ENCODE measurements at places on chromosomes 4 and X.

- DNase-seq, result no peak
Observed at GRCh38 chrX:118675966-118676349, 51.4 kb upstream of the IL13RA1 start.

GRCh38 chr4:5958199-5958735 is 60.0 kb downstream of the C4orf50 start:
- DNase-seq, result no peak

GRCh38 chrX:63525491-63525890 is 174.4 kb upstream of the SPIN4 start:
- DNase-seq, result no peak

DNA sequence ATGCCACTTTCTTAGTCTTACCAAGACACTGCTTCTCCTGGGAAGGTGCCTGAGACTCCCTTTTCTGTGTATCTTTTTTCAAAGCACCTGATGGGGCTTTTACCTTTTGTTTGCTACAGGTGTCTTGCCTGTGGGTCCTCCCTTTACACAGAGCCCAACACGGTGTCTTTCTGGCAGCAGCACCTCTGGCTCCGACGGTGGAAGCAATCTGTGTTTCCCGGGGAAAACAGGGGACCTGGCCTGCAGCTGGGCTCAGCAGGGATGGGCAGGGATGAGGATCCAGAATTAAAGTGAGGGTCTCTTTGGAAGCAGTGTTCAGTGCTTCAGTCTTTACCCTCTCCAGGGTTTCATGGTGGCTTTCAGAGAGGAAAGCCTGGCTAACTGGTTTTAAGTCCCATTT is 11.3 kb downstream of the POU4F2 start:
- no peak for DNase-seq

DNA sequence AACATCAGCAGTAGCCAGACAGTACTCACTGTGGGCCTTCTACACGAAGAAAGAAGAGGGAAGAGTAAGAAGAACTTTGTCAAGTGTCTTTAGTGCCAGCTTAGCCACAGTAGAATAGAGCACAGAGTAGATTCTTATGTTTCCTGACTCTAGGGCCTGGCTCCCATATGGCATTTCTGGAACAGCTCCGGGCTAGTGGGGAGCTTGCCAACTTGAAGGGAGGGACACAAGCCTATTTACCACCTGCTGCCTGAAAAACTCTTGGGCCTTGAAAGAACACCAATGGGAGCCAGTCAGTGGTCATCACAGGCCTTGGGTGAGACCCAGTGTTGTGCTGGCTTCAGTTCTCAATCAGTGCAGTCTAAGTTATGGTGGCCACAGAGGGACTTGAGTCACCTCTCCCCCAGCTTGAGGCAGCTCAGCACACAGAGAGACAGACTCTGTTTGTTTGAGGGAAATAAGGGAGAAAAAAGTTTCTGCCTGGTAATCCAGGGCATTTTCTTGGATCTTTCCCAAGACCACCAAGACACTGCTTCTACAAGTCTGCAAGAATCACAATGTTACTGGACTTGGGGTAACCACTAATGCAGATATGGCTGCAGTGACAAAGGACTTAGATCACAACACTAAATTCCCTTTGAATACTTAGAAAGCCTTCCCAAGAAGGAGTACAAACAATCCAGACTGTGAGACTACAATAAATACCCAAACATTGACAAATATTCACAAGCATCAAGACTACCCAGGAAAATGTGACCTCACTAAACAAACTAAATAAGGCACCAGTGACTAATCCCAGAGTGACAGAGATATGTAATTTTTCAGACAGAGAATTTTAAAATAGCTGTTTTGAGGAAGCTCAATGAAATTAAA is 261.0 kb upstream of the NDST3 start:
- no peak for DNase-seq

- DNase-seq, result no peak
Observed at GRCh38 chr4:84915396-84915780, 51.1 kb downstream of the WDFY3 start.

DNA sequence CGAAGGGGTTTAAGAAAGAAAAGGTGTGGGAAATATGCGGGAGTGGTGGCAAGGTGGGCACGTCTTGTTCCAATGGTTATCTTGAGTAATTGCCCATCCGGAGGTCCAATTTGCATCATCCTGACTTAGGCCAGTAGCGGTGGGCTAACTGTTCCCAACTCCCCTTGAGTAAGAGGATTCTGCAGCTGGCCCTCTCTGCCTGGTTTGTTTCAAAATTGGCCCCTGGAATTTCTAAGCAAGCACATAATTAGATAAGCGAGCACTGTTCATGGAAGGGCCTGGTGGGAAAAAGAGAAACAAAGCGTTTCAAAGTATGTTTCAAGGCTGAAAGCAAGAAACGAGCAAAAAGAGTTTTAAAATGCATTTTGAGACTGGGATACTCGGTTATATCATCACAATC is 198.2 kb downstream of the CEP135 start:
- no peak for DNase-seq

DNA sequence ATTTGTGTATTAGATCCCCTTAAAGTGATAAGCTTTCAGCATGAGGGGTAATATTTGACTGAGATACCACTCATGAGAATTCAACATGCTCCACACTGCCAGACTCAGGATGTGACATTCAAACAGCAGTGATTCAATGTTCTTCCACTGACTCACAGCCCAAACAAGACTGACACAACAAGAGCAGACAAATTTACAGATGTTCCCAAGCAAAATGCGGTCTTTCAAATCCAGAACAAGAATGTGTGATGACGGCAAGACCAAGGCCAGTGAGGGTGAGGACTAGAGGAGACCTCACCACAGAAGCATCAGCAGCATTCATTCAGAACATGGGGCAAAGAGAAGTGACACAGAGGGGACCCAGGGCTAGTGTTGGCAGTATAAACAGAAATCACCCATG is 99.3 kb upstream of the GRIA3 start:
- peak; percentile 51 for DNase-seq
